ENCODE measurements at places on chromosomes 1 and 21. TPM values are rescaled to one million over a fixed set of nuclear protein-coding genes. Genes with fewer than 3 reads are reported as not detected.

Gene TMIGD3
- not detected for total RNA-seq

Gene C1orf210
- not detected for total RNA-seq

GRCh38 chr1:201774224-201774982 is 54.6 kb upstream of the IPO9 start:
- no peak overlapping the region for H3K4me3 ChIP-seq
- no peaks in the 10 kb centered on the region for H3K27me3 ChIP-seq
- no peak overlapping the region for H3K27ac ChIP-seq
- no peak for DNase-seq

DNA sequence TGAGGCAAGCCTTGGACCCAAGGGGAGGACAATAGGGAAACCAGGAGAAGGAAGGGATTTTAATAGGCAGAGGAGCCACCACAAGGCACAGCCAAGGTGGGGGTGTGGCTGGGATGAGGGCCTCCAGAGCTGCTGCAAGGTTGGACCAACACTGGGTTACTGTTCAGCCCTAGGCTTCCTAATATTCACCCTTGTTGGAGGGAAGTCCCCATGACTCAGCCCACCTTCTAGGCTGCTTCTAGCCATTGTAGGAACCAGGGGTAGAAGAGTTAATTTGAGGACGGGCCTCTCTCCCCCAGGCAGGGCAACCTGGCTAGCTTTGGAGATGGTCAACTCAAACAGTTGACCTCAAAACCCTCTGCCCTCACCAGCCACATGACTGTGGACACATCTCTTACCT is 59.5 kb downstream of the KCNN3 start:
- H3K27ac ChIP-seq = no peak overlapping the region
- H3K36me3 ChIP-seq = no peaks in the 10 kb centered on the region
- DNase-seq = no peak
- no peaks in the 10 kb centered on the region for H3K4me1 ChIP-seq
- no peak overlapping the region for H3K4me3 ChIP-seq

DNA sequence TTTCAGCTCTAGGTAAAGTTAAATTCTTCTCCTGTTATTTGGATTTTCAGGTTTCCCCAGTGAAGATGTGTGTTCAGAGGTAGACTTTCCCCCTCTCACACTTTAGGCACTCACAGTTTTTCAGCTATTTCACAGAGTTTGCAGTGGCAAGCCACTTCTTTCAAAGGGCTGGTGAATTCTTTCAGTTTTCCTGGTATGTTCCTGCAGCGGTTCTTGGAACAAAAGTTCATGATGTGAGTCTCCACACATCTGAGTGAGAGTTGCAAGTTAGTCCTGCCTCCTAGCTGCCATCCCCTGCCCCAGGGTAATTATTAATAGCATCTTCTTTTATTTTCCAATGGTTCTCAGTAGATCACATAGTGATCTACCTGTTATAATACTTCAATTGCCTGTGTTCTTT is 27.3 kb upstream of the CD84 start:
- DNase-seq = no peak
- no peaks in the 10 kb centered on the region for H3K27me3 ChIP-seq
- H3K4me3 ChIP-seq = no peak overlapping the region
- peak overlapping the region; percentile 34 for H3K27ac ChIP-seq

DNA sequence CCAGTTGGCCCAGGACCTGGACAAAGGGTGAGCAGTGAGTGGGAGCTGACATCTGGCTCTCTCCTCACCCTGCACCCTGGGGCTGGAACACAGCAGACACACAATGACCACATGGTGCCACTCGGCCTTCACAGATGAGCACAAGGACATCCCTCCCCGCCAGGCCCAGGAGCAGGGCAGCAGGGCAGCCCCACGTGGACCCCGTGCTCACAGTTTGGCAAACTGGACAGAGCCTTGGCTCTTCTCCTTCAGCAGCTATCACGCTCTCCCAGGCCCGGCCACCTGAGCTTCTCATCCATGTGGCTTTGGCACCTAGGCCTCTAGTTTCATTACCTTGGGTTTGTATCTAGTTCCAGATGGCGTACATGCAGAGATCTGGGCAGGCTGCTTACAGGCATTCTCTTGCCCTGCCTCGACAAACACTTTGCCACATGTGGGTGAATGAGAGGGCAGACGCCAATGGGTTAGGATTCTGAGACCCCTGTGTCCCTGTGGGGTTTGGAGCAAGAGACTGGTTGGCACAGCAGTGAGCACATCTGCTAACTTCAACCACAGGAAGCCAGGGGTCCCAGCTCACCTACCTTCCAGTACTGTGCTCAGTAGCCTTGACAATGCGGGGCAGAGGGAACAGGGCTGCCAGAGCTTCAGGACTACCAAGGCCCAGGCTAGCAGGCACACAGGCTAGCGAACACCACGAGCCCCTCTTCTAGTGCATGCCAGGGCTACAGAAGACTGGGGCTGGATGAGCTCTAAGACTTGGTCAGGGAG is 3.4 kb upstream of the PTPRF start:
- no peak for DNase-seq
- no peaks in the 10 kb centered on the region for H3K36me3 ChIP-seq
- peaks cover 2% of the 10 kb centered on the region for H3K4me1 ChIP-seq
- no peak overlapping the region for H3K27ac ChIP-seq

GRCh38 chr1:27111626-27112573 is 43.0 kb downstream of the SLC9A1 start:
- H3K4me3 ChIP-seq = peak overlapping the region; percentile 15
- H3K4me1 ChIP-seq = peaks cover 42% of the 10 kb centered on the region
- peak; percentile 69 for DNase-seq
- H3K27ac ChIP-seq = peak overlapping the region; percentile 68
- H3K27me3 ChIP-seq = no peaks in the 10 kb centered on the region

GRCh38 chr1:159289060-159289459 is 13.1 kb upstream of the FCER1A start:
- H3K27ac ChIP-seq = no peak overlapping the region
- H3K27me3 ChIP-seq = peaks cover 5% of the 10 kb centered on the region
- H3K36me3 ChIP-seq = no peaks in the 10 kb centered on the region
- no peaks in the 10 kb centered on the region for H3K4me1 ChIP-seq
- no peak for DNase-seq

GRCh38 chr1:164524810-164525209 is 34.2 kb upstream of the PBX1 start:
- DNase-seq = no peak
- no peaks in the 10 kb centered on the region for H3K36me3 ChIP-seq
- H3K27me3 ChIP-seq = no peaks in the 10 kb centered on the region
- H3K4me3 ChIP-seq = no peak overlapping the region
- H3K4me1 ChIP-seq = no peaks in the 10 kb centered on the region

GRCh38 chr1:110235834-110236682 is 25.9 kb downstream of the KCNC4 start:
- no peaks in the 10 kb centered on the region for H3K27me3 ChIP-seq
- no peak for DNase-seq
- H3K4me3 ChIP-seq = no peak overlapping the region
- H3K36me3 ChIP-seq = no peaks in the 10 kb centered on the region
- H3K27ac ChIP-seq = no peak overlapping the region
- H3K4me1 ChIP-seq = no peaks in the 10 kb centered on the region

- H3K27me3 ChIP-seq = no peaks in the 10 kb centered on the region
- peaks cover 43% of the 10 kb centered on the region for H3K36me3 ChIP-seq
- peak; percentile 23 for DNase-seq
These were observed 977 bp downstream of the TRAF3IP3 start for GRCh38 chr1:209756615-209757445.

- no peaks in the 10 kb centered on the region for H3K27me3 ChIP-seq
- H3K4me1 ChIP-seq = no peaks in the 10 kb centered on the region
- H3K27ac ChIP-seq = no peak overlapping the region
- no peak overlapping the region for H3K4me3 ChIP-seq
- no peaks in the 10 kb centered on the region for H3K36me3 ChIP-seq
These were observed 287.2 kb upstream of the NRIP1 start for GRCh38 chr21:15352009-15352408.

GRCh38 chr1:163305441-163305840 is 16.3 kb upstream of the NUF2 start:
- H3K4me3 ChIP-seq = no peak overlapping the region
- H3K36me3 ChIP-seq = no peaks in the 10 kb centered on the region
- DNase-seq = no peak
- H3K27ac ChIP-seq = no peak overlapping the region
- H3K27me3 ChIP-seq = no peaks in the 10 kb centered on the region

DNA sequence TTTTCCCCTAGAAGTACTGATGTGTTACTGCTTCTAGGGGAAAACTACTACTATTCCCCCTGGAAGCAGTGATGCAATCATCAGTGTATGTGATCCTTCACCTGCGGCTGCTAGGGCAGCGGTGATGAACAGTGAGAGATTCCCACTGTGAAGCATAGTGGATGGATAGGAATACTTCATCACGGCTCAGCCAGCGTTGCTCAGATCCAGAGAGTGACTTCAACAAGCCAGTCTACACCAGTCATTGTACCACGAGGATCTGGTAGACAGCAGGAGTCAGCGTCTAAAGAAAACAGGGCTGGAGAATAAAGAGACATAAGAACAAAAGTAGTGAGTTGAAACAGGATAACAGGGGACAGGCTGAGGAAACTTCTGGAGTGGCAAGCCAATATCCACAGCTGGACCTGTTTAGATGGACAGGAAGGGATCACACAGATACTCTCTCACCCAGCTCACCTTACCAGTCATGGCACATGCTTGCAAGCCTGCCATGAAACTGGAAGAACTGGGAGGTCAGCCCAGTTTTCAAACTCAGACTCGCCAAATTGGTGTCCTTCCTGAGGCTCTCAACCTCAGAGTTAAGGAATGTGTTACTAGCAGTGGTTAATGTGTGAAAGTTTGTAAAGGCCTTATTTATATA is 42.4 kb upstream of the LRRC52 start:
- no peaks in the 10 kb centered on the region for H3K27me3 ChIP-seq
- no peak for DNase-seq
- H3K4me1 ChIP-seq = no peaks in the 10 kb centered on the region
- H3K36me3 ChIP-seq = no peaks in the 10 kb centered on the region
- H3K27ac ChIP-seq = no peak overlapping the region
